Fibroblast of the conjunctiva (primary cell): ENCODE measurements at places on chromosomes 11 and 22.

DNA sequence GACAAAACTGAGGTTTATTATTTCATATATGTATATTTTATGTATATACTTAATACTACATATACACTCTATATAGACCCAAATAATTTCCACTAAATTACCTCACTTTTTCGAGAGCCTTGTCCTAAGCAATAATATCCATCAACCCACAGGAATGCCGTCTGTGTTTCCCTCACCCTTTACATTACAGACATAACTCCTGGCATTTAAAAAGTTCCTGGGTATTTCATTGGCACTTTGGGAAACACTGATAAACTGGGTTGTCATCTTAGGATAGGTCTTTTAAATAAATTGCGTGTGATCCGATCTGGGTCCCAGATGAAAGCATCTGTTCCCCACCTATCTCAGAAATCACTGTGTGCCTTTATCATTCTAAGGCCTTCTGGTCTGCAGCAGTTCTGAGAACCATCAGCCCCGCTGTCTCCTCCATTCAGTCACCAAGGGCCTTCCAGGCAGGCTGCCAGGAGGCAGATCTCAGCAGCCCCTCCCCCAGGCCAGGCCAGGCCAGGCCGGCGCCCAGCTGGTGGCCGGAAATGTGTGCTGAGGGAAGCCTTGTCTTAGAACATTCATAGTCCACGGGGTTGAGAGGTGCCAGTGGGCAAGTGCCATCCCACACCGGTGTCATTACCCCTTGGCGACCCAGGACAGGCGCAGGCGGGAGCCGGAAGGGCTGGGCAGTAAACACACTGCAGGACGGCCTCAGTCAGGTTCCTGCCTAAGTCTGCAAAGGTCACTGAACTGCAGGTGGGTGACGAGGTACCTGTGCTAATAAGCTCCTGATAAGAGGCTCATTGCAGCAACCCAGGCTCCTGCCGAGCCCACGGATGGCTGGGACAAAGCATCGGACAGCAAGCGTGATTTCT is 3.3 kb downstream of the FGF19 start:
- DNase-seq: no peak

- DNase-seq: no peak
Measured at GRCh38 chr22:49134076-49134475, 693.6 kb downstream of the BRD1 start.

GRCh38 chr11:96906476-96906875 is 516.7 kb downstream of the JRKL start:
- DNase-seq: no peak

- DNase-seq: no peak
Measured at GRCh38 chr22:37520776-37521191, 1.6 kb upstream of the CARD10 start.

- no peak for DNase-seq
Measured at GRCh38 chr11:86688398-86689179, 16.2 kb upstream of the ME3 start.

DNA sequence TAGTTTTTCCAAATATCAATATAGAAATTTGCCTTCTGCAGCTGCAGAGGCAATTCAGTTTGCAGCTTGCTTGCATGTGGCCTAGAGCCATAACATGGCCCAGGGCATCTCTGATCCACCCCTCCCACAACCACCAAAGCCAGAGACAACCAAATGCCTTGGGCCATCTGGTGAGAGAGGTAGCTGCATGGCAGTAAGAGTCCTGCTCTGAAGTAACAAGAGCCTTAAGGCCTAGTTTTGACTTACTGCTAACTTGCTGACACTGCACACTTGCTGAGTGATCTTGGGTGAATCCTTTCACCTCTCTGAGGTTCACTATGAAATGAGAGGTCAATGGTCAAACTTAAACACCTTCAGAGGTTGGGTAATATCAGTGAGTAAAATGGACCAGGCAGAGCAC is 4.9 kb upstream of the SPECC1L start:
- no peak for DNase-seq

GRCh38 chr11:65215441-65216076 is 33.8 kb downstream of the CAPN1 start:
- no peak for DNase-seq

GRCh38 chr22:42769574-42770447 is 49.1 kb upstream of the A4GALT start:
- DNase-seq: no peak

DNA sequence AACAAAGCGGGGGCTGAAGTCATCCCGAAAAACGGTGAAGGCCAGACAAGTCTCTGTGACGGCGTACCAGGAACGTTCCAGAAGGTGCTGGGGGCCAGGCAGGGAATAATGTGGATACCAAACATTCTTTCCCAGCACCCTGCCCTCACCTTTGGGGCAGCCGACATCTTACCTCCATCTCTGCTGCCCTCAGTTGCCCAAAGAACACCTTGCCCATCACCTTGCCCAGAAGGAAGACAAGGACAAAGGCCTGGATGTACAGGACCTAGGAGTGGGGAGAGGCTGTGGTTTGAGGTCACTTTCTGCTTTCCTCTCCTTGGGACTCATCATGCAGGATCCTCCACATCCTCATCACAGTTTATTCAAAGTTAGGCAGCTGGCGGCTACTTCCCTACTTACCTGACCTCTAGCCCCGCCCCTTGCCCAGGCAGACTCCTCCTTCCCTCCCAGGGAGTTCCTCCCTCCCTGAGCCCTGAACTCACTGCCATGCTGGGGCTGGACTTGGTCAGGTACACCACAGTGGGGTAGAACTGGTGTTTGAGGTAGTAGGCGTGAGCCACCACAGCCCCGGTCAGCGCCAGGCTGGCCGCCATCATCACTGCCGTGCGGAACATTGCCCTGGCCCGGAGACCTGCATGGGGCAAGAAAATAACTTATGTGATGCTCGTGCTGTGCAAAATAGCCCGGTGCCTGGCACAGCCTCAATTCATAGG is 1.2 kb downstream of the SYVN1 start:
- no peak for DNase-seq

GRCh38 chr11:131392528-131393255 is 22.3 kb downstream of the NTM start:
- no peak for DNase-seq

GRCh38 chr11:96758957-96759356 is 369.1 kb downstream of the JRKL start:
- no peak for DNase-seq

- DNase-seq: peak; percentile 16
Measured at GRCh38 chr22:32991353-32992101, 66.7 kb downstream of the SYN3 start.

DNA sequence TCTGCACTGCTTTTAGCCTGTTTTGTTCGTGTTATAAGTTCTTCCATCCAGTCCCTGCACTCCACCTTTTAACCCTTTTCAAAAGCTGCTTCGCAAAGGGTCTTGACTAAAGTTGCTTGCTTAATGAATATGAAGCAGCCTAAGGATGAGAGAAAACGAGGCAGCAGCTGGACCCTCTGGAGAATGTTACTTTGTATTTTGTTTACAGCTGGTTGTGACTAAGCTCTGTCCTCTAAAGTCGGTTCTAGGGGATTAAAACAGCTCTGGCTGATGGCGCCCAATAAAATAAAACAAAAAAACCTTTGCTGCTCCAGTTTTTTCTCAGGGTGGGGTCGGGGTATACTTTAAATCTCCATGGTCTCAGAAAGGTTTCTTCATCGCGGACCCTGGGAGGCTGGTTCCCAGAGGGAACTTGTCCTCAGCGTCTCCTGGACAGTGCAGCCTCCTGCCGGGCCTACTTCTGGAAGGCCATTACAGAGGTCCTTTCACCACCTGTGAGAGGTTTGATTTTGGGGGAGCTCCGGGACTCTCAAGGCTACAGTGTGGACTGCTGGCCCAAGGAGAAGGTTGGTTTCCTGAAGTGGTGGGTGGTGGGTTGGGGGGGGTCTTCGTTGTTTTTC is 836 bp upstream of the RBM4 start:
- no peak for DNase-seq
